ENCODE measurements at places on chromosomes 4 and X. TPM values are rescaled to one million over a fixed set of nuclear protein-coding genes. Genes with fewer than 3 reads are reported as not detected.

The ADGRL3 gene
- not detected for total RNA-seq

The VCX3A gene
- not detected for total RNA-seq

The TRIM60 gene
- not detected for total RNA-seq

The STBD1 gene
- 0.77 TPM for total RNA-seq

The ZNF330 gene
- 39.5 TPM for total RNA-seq

The RHOXF2B gene
- not detected for total RNA-seq

The ADD1 gene
- 264 TPM for total RNA-seq

The CXCL11 gene
- not detected for total RNA-seq

The BST1 gene
- 0.82 TPM for total RNA-seq

The PLAC1 gene
- not detected for total RNA-seq

The SMIM10 gene
- total RNA-seq: 0.21 TPM

The SLITRK2 gene
- total RNA-seq: not detected

The FGD1 gene
- 0.05 TPM for total RNA-seq

The PPEF2 gene
- 0.10 TPM for total RNA-seq

The NLRP2B gene
- total RNA-seq: not detected

The HPGDS gene
- not detected for total RNA-seq

The SSX4B gene
- total RNA-seq: not detected

The ZFYVE28 gene
- 14.8 TPM for total RNA-seq

The RAB40A gene
- total RNA-seq: 0.12 TPM

The FAM53A gene
- total RNA-seq: 1.6 TPM

The ABLIM2 gene
- total RNA-seq: 0.30 TPM

The TMSB15B gene
- 6.3 TPM for total RNA-seq

The PCDH10 gene
- not detected for total RNA-seq

The SMS gene
- 55.4 TPM for total RNA-seq

The UGT8 gene
- total RNA-seq: 0.19 TPM

The CFAP299 gene
- total RNA-seq: not detected

The ATOH1 gene
- not detected for total RNA-seq

The CTSO gene
- total RNA-seq: 6.2 TPM

The PTTG2 gene
- total RNA-seq: 1.7 TPM

The RHOXF1 gene
- not detected for total RNA-seq

The FBXL5 gene
- total RNA-seq: 38.6 TPM

The SPANXB1 gene
- not detected for total RNA-seq

The GAGE12E gene
- total RNA-seq: not detected

The ASB5 gene
- total RNA-seq: not detected

The CFP gene
- total RNA-seq: 25.9 TPM

The CENPE gene
- 74.6 TPM for total RNA-seq

The AMTN gene
- not detected for total RNA-seq

The LAGE3 gene
- 43.2 TPM for total RNA-seq

The ADH7 gene
- total RNA-seq: not detected

The GPRIN3 gene
- total RNA-seq: 51.1 TPM

The ANXA10 gene
- total RNA-seq: not detected

The DNAAF6 gene
- total RNA-seq: not detected

The WDR13 gene
- 44.5 TPM for total RNA-seq

The GAGE12H gene
- total RNA-seq: not detected

The GRIA2 gene
- total RNA-seq: not detected

The CPZ gene
- not detected for total RNA-seq

The NHSL2 gene
- total RNA-seq: 1.00 TPM

The POLN gene
- total RNA-seq: 3.8 TPM

The CNGA1 gene
- not detected for total RNA-seq

The RPA4 gene
- total RNA-seq: 0.50 TPM

The RAI2 gene
- total RNA-seq: not detected

The NAP1L3 gene
- 1.3 TPM for total RNA-seq

The TSPAN5 gene
- 17.6 TPM for total RNA-seq

The TAB3 gene
- total RNA-seq: 16.8 TPM

The HTN1 gene
- not detected for total RNA-seq

The FGF5 gene
- not detected for total RNA-seq

The PPP1R2C gene
- total RNA-seq: not detected

The WDR17 gene
- total RNA-seq: 0.87 TPM

The ZCCHC12 gene
- total RNA-seq: not detected

The VSIG4 gene
- not detected for total RNA-seq
